Stimulated activated CD8-positive, alpha-beta memory T cell treated with anti-CD3 and anti-CD28 coated beads, Interleukin-7, amount 100 ng/mL, for 1 hour (primary cell): ENCODE measurements at places on chromosomes 13 and 19.

DNA sequence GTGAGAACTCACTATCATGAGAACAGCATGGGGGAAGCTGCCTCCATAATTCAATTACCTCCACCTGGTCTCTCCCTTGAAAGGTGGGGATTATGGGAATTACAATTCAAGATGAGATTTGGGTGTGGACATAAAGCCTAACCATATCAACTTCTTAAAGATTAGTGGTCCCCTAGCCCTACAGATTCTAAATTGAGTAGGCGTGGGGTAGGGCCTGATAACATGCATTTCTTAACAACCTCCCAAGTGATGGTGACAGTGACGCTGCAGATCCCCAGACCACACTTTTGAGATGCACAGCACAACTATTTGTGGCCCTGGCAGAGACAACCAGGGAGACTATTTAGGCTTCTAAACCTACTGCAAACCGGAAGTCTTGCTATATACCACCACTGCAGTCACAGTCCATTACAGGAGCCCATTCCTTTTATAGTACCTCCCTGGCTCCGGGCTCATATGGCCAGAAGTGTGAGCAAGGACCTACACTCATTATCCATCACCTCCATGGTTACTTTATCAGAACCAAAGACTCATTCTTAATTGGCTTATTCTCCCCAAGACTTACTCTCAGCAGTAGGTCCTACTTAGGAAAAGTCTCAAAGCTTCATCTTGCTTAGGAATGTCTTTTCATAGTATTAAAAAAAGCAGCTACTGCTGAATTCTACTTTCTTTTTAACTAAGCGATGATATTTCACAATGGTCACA, 2.1 kb upstream of the DPY19L3 start:
- DNase-seq, result no peak

DNA sequence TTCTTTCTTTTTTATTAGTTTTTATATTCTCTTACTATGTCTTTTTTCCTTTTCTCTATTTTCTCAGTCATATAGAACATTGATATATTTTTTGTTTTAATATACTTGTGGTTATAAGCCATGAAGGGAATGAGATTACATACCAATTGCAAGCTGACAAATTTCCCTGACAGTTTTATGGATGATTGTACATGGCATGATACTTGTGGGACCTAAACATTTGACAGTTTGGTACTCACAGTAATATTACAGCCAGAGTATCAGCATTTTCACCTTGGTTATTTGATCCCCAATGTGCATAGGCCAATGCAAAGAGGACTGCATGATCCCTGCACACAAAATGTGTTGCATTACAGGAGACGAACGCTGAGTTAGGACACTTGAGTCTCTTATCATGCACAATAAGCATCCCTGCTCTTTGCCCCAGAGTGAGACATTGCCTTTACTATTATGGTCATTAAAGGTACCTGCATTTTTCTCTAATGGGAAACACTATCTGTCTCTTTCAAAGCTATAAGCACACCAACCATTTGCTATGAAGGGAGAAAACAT, 713.4 kb upstream of the PCDH20 start:
- DNase-seq, result no peak

DNA sequence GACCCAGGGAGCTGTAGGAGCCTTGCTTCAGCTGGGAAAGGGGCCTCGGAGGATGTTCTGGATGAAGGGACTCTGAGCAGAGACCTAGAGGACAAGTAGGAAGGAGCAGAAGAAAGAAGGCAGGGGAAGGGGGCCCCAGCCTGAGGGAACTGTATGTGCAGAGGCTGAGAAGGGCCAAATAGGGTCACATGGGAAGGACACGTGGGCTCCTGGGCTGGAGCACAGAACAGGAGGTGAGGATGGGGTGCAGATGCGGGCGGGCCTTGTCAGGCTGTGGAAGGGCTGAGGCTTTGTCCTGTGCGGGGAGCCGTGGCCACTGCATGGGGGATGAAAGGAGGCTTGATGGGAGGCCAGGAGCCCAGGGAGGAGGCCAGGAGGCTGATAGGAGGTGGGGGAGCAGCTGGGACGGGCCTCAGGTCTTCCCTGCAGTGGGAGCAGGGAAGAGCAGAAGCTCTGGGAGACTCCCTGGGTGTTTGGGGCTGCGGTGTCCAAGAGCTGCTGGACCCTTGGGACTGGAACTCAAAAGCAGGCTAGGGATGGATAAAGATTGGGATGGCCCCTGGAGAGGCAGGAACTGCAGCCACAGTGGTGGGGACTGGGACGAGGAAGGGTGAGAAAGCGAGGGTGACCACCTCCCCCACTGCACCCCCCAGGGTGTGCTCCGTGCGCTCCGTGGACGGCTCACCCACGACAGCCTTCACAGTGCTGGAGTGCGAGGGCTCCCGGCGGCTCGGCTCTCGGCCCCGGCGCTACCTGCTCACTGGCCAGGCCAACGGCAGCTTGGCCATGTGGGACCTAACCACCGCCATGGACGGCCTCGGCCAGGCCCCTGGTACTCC, 11.4 kb upstream of the LTBP4 start:
- DNase-seq, result no peak

DNA sequence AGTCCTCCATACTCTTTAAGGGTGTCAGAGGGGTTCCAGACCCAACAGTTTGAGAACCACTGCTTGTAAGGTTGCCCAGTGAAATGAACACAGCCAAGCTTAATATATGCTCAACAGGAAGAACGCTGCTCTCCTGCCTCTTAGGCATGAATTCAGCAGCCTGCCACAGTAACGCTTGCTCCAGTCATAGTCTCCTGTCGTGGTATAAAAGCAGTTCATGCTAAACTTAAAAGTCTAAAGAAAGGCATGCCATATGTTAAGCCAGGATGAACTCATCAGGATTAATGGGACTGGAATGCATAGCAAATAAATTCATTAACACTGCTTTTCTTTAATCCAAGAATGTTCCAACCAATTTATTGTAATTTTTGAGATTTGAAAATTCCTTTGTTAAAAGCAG, 38.7 kb downstream of the SLC7A1 start:
- no peak for DNase-seq

GRCh38 chr13:47310401-47310800, 413.5 kb upstream of the HTR2A start:
- DNase-seq, result no peak

DNA sequence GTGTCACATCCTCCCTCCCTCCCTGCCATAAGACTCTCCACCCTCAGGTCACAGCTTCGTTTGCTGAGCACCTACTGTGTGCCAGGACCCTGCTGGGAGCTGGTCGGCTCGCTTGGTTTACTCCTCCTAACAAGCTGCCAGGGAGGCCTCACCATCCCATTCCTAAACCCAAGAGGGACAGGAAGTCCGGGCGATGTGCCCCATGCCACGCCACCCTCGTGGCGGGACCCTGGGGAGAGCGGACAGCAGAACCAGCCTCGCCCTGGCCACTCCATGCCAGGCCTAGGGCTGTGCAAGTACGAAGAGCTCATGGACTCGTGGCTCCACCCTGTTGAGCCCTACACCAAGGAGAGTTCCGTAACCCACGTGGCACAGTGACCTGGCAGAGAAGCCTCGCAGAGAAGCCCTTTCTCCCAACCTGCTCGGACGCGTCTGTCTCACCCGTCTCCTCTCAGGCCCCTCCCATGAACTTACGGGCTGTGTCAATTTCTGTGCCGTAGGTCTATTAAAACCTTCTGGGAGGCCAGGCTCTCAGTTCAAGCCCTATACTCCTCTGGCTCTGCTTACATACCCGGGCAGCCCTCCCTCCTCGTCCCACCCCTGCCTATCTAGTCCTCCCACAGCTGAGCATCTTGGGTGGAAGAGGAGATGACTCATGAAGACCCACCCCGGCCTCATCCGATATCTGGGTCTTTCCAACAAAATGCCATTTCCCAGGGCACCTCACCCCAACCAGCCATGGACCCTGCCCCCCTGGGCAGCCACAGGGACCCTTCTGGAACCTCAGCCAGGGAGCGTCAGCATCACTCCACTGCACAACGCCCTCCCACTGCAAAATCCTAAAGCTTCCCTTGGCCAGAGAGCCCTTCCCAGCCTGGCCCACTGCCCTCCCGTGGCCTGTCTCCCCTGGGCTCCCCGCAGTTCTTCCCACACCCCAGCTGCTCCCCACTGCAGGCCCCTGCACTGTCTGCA, 2.6 kb downstream of the UBXN6 start:
- DNase-seq, result no peak

- no peak for DNase-seq
These were observed 89.2 kb downstream of the MZT1 start for GRCh38 chr13:72638059-72638815.

GRCh38 chr19:39195755-39196154, 1.0 kb upstream of the NCCRP1 start:
- DNase-seq, result no peak
